ENCODE measurements at places on chromosomes 5 and 9.

DNA sequence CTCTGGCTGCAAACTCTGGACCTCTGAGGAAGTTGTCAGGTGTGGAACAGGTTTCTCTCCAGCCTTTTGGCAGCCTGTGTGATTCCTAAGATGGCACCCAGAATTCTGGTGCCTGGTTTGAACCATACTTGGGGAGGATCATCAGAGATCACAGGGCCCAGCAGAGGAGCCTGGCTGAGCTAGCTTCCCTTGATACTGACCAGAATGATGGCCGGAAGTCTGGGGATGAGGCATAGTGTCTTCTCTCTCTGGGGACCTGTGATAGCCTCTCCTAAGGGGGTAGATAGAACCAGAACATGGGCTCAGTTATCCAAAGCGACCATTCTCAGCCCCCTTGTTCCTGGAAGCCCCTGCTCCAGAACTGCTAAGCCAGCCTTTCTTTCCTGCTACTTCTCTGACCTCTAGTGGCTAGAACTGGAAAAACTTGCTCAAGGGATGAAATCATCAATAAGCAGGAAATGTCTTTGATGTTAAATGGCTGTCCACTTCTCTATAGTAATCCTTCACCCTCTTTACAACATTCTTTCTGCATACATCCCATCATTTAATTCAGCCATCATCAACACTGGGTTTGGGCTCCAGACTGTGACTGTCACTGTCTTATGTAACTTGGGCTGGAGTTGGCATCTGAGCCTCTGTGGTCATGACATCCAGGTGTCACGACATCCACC, 55.1 kb downstream of the C9orf152 start:
- H3K27me3 ChIP-seq = no peaks in the 10 kb centered on the region
- no peak for DNase-seq
- no peaks in the 10 kb centered on the region for H3K4me1 ChIP-seq
- H3K36me3 ChIP-seq = peaks cover 9% of the 10 kb centered on the region

DNA sequence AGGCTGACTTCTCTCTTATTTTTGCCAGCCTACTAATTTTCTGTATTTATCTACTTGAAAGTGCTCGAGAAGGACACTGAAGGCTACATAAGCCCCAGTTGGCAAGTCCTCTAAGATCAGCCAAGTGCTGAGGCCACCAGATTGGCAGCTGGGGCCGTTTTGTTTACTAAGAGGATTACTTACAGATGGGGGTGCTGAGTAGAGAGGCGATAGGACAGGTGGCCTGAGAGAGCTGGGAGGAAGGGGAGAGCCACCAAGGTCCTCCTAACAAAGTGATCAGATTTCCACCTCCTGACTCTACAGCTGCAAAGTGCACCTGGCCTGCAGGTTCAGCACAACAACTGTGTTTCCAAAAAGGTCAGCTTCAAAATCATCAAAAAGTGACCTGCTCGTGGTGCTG, 32.9 kb downstream of the FRMD3 start:
- no peak overlapping the region for H3K27ac ChIP-seq
- H3K4me1 ChIP-seq = no peaks in the 10 kb centered on the region
- H3K36me3 ChIP-seq = no peaks in the 10 kb centered on the region
- H3K4me3 ChIP-seq = no peak overlapping the region
- DNase-seq = no peak

GRCh38 chr5:65861830-65862241, 64.5 kb upstream of the ERBIN start:
- peaks cover 1% of the 10 kb centered on the region for H3K4me1 ChIP-seq
- no peaks in the 10 kb centered on the region for H3K36me3 ChIP-seq
- DNase-seq = peak; percentile 74
- H3K4me3 ChIP-seq = no peak overlapping the region
- H3K27ac ChIP-seq = peak overlapping the region; percentile 27
- no peaks in the 10 kb centered on the region for H3K27me3 ChIP-seq

GRCh38 chr5:17127743-17128231, 89.6 kb upstream of the BASP1 start:
- H3K36me3 ChIP-seq = no peaks in the 10 kb centered on the region
- no peaks in the 10 kb centered on the region for H3K4me1 ChIP-seq
- no peak overlapping the region for H3K4me3 ChIP-seq
- DNase-seq = peak; percentile 43

DNA sequence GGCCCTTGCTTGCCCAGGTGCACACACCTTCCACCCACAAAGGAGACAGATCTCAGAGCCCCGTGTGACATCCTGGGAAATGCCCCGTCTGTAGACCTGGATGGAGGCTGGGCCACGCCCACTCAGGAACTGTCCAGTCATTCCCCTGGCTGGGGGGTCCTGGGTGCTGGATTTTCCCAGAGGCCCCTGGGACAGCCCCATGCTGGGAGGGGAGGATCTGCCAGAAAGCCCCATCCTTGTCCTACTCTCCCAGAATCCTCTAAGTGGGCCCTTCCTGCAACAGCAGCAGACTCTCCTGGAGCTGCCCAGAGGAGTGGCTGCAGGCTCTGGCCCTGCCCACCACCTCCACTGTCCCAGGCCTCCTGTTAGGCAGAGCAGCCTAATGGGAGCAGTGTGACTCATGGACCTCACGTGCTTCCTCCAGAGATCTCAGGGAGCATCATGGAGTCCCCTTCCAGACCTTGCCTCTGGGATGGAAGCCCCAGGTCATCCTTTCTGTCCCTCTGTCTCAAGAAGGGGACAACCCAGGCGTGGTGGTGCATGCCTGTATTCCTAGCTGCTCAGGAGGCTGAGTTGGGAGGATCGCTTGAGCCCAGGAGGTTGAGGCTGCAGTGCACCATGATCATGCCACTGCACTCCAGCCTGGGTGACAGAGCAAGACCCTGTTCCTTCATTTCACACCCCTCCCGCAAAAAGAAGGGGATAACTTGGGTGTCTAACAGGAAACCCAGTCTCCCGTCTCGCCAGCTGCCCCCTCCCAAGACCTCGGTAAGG, 51.7 kb downstream of the JADE2 start:
- H3K27me3 ChIP-seq = no peaks in the 10 kb centered on the region
- H3K4me1 ChIP-seq = peaks cover 5% of the 10 kb centered on the region
- no peak overlapping the region for H3K4me3 ChIP-seq

DNA sequence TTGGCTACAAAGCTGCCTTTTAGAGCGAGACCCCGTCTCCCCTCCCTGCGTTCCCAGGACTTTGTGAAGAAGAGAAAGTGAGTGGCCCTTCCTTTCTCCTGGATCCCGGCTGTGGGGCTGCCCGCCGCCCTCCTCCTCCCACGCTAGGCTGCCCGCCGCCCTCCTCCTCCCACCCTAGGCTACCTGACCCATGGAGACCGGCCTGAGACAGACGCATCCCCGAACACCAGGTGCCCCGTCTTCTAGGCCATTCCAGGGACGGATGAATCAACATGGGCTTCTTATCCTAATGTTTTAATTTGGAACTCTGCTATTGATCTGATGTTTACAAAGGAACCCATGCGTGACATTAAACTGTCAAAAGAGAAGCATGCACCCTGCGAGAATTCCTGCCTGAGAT, 117.3 kb upstream of the LPCAT1 start:
- peaks cover 12% of the 10 kb centered on the region for H3K27me3 ChIP-seq
- no peak overlapping the region for H3K27ac ChIP-seq
- peaks cover 4% of the 10 kb centered on the region for H3K4me1 ChIP-seq
- no peak overlapping the region for H3K4me3 ChIP-seq
- H3K36me3 ChIP-seq = no peaks in the 10 kb centered on the region
- no peak for DNase-seq

DNA sequence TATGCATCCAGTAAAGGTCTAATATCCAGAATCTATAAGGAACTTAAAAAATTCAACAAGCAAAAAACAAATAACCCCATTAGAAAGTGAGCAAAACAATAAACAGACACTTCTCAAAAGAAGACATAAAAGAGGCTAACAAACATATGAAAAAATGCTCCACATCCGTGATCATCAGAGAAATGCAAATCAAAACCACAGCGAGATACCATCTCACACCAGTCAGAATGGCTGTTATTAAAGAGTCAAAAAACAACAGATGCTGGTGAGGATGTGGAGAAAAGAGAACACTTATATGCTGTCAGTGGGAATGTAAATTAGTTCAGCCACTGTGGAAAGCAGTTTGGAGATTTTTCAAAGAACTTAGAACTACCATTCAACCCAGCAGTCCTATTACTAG, 86.1 kb downstream of the WWC1 start:
- no peak overlapping the region for H3K4me3 ChIP-seq
- peaks cover 4% of the 10 kb centered on the region for H3K4me1 ChIP-seq
- H3K27ac ChIP-seq = no peak overlapping the region
- no peaks in the 10 kb centered on the region for H3K27me3 ChIP-seq
- H3K36me3 ChIP-seq = no peaks in the 10 kb centered on the region

GRCh38 chr9:127717766-127718165, 1.9 kb downstream of the TTC16 start:
- DNase-seq = no peak
- H3K27ac ChIP-seq = no peak overlapping the region
- peaks cover 2% of the 10 kb centered on the region for H3K27me3 ChIP-seq
- H3K4me1 ChIP-seq = no peaks in the 10 kb centered on the region
- no peaks in the 10 kb centered on the region for H3K36me3 ChIP-seq
- no peak overlapping the region for H3K4me3 ChIP-seq

GRCh38 chr9:99105152-99106043, 485 bp downstream of the TGFBR1 start:
- no peaks in the 10 kb centered on the region for H3K27me3 ChIP-seq
- H3K4me3 ChIP-seq = peak overlapping the region; percentile 85
- H3K27ac ChIP-seq = peak overlapping the region; percentile 67
- H3K36me3 ChIP-seq = no peaks in the 10 kb centered on the region

DNA sequence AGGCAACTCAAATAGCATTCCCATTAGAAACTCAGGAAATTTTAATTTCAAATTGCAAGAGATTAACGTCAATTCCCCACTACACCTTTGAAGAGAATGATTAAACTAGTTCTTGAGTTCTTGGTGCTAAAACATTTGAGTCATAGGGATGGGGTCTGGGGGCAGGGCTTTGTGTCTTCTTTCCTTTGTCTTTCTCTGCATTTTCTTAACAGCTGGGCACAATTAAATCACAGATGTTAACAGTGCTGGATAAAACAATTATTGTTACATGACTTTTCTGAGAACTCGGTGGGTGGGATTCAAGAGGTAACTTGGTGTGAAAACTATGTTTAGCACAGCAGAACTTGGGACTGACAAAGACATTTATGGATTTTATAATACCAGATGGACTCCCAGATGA, 351.9 kb upstream of the TNC start:
- H3K4me1 ChIP-seq = no peaks in the 10 kb centered on the region
- H3K4me3 ChIP-seq = no peak overlapping the region
- DNase-seq = no peak
- no peak overlapping the region for H3K27ac ChIP-seq
- H3K36me3 ChIP-seq = no peaks in the 10 kb centered on the region
- no peaks in the 10 kb centered on the region for H3K27me3 ChIP-seq

DNA sequence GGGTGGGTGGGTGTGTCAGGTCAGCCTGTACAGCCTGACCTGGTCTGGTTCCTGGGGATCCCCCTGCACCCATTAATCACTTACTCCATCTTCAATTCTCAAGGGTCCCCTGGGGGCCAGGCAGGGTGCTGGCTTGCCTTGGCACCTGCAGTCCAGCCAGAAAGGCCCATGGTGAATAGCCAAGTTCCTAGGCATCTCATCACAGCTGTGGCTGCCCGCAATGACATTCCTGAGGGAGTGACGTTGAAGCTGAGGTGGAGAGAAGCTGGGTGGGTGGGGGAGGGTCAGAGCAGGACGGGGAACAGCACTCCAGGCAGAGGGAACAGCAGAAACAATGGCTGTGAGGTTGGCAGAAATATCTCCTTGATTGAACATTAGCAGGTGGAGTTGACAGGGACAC, 10.6 kb downstream of the HMCN2 start:
- no peaks in the 10 kb centered on the region for H3K4me1 ChIP-seq
- no peak overlapping the region for H3K4me3 ChIP-seq
- no peak overlapping the region for H3K27ac ChIP-seq
- DNase-seq = peak; percentile 41

- no peak for DNase-seq
- no peak overlapping the region for H3K27ac ChIP-seq
- H3K4me3 ChIP-seq = no peak overlapping the region
- no peaks in the 10 kb centered on the region for H3K4me1 ChIP-seq
- H3K27me3 ChIP-seq = no peaks in the 10 kb centered on the region
- no peaks in the 10 kb centered on the region for H3K36me3 ChIP-seq
Measured at GRCh38 chr9:32875242-32875641, 91.9 kb downstream of the TMEM215 start.

Data from trophoblast cell (in vitro differentiated cells and primary cell).